ENCODE measurements at places on chromosomes 11 and 22. TPM values are rescaled to one million over a fixed set of nuclear protein-coding genes. Genes with fewer than 3 reads are reported as not detected.

The PHF21B gene
- total RNA-seq, result 0.66 TPM

DNA sequence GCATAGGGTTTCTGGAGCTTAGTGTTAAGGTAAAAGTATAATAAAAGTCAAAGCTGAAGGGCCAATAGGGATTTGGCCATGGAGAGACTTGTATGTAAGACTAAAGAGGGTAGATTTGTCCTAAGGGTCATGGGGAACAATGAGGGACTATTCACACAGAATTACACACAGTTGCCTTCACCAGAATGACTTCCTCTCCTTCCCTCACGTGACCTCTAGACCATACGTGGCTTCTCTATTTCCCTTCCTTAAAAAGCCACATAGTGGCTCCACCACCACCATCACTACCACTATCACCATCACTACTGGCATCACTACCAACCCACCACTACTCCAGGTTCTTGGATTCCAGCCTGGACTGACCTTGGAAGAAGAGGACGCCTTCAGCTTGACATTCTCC lies 2.8 kb downstream of the HPX start:
- no peak for DNase-seq

- no peak for DNase-seq
These were observed 28.1 kb upstream of the CREB3L1 start for GRCh38 chr11:46249103-46249937.

The MUC5AC gene
- not detected for total RNA-seq

GRCh38 chr22:29031227-29032011 lies 30.2 kb downstream of the C22orf31 start:
- peak; percentile 97 for DNase-seq

DNA sequence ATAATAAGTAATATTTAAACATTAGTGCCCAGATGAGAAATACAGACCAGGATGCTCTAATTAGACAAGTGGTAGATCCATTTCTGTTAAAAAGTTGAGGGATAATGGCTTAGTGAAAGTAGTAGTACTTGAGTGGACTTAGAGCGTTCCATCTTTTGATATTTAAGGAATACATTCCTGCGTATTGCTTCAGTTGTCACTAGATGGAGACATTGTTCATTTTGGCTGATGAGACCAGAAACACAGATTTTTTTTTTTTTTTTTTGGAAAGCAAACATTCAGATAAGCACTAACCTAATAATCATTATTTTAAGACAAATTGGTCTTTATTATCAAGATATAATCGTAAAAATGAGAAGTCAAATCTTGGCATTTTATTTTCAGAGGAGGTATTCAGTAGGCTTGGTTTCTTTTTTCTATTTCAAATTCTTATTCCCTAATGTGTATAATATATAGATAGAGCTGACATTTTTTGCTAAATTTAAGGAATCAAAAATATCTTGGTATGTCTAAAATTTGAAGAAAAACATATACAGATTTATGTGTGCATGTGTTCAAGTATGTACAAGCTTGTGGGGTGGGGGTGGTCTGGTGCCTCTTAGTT lies 92.9 kb downstream of the DYNC2H1 start:
- DNase-seq, result peak; percentile 45

- DNase-seq, result no peak
These were observed 160.1 kb upstream of the ZC3H12C start for GRCh38 chr11:109933126-109933525.

The VSIG10L2 gene
- total RNA-seq, result not detected

The HPS5 gene
- 28.8 TPM for total RNA-seq

The OR8G5 gene
- total RNA-seq, result not detected

The WBP2NL gene
- not detected for total RNA-seq

The OR5A1 gene
- total RNA-seq, result not detected

The SOX10 gene
- total RNA-seq, result not detected

- no peak for DNase-seq
These were observed 4.5 kb downstream of the CPT1B start for GRCh38 chr22:50573491-50574382.

DNA sequence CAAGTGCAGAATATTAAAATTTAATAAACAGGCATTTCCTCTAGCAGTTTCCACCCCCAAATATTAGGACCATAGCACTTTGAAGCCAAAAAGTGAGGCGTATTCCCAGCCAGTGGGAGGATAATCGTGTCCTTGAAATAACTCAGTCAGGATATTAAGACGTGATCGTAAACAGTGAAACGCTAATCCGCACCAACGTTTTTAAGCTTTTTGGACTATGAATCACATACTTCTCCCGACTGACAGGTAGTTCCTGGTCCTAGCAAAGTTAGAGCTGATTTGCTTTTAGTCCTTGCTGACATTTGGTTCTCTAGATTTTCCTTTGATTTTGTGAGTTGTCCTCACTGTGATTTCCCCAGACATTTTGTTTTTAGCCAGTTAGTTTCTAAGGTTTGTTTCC lies 197.1 kb upstream of the ARHGAP20 start:
- no peak for DNase-seq

GRCh38 chr22:45671783-45672563 lies at the start of gene ATXN10:
Gene ATXN10, plus strand, starts transcription at chr22:45671834. Its CDS starts 230 bp downstream, at chr22:45672064.
- peak; percentile 52 for DNase-seq
